ENCODE measurements at places on chromosomes 2 and 18.

DNA sequence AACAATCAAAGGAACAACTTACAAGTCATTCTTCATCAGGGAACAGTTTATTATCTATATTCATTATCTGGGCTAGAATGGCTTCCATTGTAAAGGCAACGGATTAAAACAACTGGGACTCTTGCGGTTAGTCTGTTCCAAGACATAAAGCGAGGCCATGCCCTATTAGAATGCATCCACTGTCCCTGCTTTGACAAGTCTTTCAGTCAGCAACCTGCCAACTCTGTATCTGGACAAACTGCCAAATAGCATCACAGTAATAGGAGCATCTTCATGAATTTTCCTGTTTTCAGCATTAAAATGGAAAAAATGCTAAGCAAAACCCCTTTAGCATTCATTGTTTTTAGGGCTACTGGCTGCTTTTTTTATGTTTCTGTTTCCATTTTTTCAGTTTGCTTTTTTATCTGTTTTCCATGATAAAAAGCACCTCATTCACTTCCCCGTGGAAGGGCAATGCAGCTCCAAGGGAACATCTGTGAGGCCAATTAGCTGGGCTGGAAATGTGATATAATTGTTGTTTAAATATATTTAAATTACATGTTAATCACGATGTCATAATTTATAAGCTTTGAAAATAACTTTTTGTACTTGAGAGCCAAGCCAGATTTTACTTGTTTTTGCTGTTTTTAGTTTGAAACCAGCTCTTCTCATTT, 834.3 kb downstream of the CPS1 start:
- no peak for DNase-seq

DNA sequence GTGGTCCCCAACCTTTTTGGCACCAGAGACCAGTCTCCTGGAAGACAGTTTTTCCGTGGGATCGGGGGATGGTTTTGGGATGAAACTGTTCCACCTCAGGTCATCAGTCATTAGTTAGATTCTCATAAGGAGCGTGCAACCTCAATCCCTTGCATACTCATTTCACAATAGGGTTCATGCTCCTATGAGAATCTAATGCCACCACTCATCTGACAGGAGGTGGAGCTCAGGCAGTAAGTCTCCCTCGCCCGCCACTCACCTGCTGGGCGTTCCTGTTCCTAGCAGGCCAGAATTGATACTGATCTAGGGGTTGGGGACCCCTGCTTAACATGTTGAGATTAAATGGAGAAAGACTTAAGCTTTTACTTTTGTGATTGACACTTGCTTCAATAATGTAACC, 9.9 kb downstream of the NABP1 start:
- no peak for DNase-seq

GRCh38 chr2:225761396-225761795, 361.9 kb downstream of the NYAP2 start:
- no peak for DNase-seq

DNA sequence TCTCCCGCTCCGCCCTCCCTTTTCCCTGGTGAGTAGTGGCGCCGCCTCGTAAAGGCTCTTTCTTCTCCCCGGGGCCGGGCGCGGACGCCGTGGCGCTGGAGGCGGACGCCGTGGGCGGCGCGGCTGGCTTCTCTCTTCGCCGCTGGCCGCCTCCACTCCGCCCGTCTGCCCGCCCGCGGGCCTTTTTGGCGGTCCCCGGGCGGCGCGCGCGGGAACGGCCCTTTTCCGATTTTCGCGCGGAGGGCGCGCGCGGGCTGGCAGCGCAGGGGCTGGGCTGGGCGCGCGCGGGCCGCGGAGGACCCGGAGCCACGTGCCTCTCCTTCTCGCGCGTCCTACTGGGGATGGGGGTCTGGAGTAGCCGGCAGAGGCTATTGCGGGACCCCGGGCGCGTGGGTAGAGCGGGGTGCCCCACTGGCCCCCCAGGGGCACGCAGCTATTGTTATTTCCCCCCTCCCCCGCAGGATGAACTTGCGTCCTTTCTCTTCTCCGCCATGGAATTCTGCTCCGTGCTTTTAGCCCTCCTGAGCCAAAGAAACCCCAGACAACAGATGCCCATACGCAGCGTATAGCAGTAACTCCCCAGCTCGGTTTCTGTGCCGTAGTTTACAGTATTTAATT, 472 bp downstream of the SLC20A1 start:
- DNase-seq: no peak

DNA sequence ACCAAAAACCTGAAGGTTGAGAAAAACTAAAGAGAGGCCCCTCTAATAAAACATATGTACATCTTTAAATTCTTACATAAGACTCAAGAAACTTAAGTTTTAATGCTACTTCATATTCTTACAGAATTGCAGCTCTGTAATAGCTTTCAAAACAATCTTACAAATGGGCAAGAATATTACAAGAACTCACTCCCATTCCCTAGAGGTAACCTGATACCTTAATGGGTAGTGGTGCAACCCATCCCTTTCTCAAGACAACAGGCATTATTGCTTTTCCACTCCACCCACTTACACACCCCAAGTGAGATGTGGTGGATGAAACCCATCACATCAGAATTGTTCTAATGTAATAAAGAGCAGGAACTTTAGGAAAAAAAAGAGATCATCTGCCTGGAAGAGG, 103.7 kb downstream of the RBMS1 start:
- no peak for DNase-seq

GRCh38 chr18:5527603-5528002, 16.2 kb downstream of the EPB41L3 start:
- no peak for DNase-seq

DNA sequence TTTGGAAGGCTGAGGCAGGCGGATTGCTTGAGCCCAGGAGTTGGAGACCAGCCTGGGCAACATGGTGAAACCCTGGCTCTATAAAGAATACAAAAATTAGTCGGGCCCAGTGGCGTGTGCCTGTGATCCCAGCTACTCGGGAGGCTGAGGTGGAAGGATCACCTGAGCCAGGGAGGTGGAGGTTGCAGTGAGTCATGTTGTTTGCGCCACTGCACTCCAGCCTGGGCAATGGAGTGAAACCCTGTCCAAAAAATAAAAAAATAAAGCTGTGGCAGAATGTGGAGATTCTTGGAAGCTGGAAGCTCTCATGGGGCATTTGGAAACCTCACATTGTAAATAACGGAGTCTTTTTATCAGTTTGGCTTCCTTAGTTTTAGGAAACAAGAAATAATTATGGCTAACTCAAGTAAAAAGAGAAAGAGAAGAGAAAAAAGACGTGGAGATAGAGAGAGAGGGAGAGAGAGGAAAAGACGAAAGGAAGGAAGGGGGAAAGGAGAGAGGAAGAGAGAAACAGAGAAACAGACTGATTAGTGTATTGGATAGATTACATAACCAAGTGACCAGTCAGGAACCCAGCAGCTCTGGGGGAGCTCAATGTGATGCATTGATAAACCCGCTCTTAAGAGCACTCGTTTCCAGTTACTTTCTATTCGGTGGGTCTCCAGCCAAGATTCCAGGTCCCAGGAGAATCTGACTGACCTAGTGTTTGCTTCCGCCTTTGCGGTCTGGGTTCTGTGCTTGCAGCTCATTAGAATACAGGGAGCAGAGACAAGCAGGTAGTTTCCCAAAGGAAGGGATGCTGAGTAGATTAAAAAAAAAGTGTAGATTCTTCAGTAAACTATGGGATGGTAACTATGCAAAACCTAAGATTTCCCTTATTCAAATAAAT, 1.1 kb upstream of the SPAST start:
- DNase-seq: no peak

DNA sequence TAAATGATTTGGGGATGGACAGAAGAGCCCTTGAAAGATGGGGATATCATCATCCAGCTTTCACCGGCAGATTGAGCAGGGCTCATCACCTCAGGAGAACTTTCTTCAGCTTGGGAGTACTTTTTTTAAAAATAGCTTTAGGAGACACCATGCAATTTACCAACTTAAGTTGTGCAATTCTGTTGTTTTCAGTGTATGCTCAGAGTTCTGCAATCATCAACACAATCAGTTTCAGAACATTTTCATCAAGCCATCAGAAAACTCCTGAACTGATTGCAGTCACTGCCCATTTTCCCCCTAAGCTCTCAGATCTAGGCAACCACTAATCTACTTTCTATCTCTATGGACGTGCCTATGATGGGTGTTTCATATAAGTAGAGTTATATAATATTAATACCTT, 117.7 kb downstream of the CRIM1 start:
- no peak for DNase-seq

GRCh38 chr2:11938196-11938595, 191.8 kb downstream of the LPIN1 start:
- DNase-seq: no peak

- no peak for DNase-seq
Observed at GRCh38 chr2:133438026-133438425, 130.2 kb downstream of the NCKAP5 start.

- DNase-seq: no peak
Observed at GRCh38 chr2:58035352-58035751, 11.3 kb upstream of the VRK2 start.

- no peak for DNase-seq
Observed at GRCh38 chr2:214737188-214737587, 72.3 kb downstream of the BARD1 start.

DNA sequence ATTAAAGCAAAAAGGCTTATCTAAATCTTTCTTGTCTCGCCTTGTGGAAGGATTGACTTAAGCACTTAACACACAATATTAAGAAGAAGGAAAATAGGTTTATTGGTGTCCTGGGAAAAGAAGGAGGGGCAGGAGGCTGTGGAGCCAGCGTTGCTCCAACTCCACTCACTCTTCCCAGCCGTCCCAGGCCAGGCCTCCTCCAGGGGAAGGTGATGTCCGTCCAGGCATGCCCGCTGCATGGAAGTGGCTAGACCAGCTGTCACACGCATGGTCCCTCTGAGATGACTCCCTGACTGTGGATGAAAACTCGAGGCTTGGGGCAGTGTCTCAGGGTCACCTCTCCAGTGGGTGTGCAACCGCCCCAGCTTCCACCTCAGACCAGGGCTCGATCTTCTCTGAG, 281.1 kb downstream of the GALR1 start:
- no peak for DNase-seq

GRCh38 chr2:48197618-48198017, 291.3 kb upstream of the FBXO11 start:
- no peak for DNase-seq

DNA sequence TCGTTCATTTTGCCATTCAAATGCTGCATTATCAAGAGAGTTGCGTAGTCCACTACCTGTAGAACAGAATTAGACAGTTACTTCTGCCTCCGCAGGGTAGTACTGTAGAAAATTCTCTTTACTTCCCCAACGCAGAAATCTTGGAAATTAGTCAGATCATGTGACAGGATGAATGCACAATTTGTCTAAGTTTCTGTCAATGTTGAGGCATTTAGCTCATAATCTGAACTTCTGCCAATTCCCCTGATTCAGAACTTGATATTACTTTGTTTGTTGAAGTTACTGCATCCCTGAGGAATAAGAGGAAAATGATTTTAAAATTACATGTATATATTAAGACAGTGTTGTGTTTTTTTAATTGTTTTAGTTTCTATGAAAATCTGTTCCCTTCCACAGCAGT, 83.4 kb downstream of the TTC27 start:
- no peak for DNase-seq

DNA sequence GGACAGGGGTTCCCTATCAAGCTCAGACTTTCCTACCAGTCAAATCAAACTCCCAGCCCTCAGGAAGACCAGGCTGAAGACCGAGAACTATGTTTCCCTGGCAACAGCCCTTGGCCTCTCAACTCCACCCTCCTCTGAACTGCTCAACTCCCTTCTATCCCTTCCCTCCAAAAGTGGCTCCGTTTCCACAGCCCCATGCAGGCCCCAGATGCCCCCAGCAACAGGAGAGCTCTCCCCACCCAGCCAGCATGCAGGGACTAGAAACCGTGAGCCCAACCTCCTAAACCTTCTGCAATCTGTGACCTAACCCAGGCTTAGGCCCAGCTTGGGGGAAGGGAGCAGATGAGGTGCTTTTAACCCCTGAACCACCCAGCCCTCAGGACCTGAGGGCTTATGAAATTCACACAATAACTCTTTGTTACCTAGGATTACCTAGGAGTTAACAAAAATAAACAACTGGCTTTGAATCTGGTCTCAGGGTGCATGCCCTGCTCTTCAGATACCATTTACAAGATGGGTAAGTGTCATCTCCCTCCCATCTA, 87.2 kb downstream of the BCL11A start:
- no peak for DNase-seq

GRCh38 chr2:219916281-219916680, 288.9 kb downstream of the SLC4A3 start:
- no peak for DNase-seq

GRCh38 chr18:41745166-41746049, 209.6 kb upstream of the PIK3C3 start:
- no peak for DNase-seq

- no peak for DNase-seq
Observed at GRCh38 chr18:26089293-26090129, 902 bp downstream of the SS18 start.

DNA sequence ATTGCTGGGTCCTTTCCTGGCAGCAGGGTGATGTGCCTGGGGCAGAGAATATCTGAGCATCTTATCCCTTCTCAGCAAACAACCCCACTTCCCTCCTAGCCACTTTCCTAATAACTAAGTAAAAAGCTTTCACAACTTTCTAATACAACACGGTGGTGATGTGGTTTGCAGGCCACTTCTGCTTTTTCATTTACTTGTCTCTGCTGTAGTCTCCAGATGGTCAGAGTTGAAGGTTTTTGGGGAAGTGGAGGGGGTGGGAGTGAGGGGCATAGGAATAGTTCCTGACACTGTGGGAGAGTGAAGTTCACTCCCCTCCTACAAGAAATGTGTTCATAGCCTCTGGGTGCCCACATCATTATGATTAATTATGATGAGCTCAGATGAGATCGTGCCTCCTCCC, 11.6 kb downstream of the OXER1 start:
- DNase-seq: no peak

DNA sequence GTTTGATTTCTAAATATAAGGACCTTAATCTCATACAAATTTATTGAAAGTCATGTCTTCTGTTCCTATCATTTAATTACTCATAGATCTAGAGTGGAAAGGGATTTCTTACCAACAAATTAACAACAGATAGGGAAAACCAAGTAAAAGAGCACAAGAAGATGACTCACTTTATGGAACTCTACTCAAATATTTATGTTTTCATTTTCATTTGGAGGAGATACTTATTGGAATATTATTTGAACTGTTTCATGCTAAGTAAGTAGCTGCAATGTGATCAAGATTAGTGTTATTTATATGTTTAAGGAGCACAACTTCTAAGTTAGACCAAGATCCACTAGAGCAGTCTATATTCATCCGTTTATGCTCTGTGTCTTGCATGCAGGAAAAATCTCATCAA, 1.3 kb downstream of the NT5C1B start:
- no peak for DNase-seq

DNA sequence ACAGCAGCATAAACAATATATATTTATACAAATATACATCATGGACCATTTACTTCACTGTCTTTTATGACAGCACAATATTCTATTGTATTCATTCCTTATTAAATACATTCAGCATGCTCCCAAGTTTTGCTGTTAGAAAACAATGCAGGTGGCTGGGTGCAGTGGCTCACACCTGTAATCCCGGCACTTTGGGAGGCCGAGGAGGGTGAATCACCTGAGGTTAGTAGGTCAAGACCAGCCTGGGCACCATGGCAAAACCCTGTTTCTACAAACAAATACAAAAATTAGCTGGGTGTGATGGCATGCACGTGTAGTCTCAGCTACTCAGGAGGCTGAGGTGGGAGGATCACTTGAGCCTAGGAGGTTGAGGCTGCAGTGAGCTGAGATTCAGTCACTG, 39.0 kb downstream of the NPC1 start:
- no peak for DNase-seq

All from stimulated activated CD8-positive, alpha-beta memory T cell treated with anti-CD3 and anti-CD28 coated beads, Interleukin-7, amount 100 ng/mL, for 1 hour (primary cell).